Activated CD8-positive, alpha-beta memory T cell treated with anti-CD3 and anti-CD28 coated beads for 48 hours (primary cell): ENCODE measurements at places on chromosomes 5 and 9.

GRCh38 chr9:98873951-98874371 is 66.5 kb downstream of the GALNT12 start:
- DNase-seq = no peak

DNA sequence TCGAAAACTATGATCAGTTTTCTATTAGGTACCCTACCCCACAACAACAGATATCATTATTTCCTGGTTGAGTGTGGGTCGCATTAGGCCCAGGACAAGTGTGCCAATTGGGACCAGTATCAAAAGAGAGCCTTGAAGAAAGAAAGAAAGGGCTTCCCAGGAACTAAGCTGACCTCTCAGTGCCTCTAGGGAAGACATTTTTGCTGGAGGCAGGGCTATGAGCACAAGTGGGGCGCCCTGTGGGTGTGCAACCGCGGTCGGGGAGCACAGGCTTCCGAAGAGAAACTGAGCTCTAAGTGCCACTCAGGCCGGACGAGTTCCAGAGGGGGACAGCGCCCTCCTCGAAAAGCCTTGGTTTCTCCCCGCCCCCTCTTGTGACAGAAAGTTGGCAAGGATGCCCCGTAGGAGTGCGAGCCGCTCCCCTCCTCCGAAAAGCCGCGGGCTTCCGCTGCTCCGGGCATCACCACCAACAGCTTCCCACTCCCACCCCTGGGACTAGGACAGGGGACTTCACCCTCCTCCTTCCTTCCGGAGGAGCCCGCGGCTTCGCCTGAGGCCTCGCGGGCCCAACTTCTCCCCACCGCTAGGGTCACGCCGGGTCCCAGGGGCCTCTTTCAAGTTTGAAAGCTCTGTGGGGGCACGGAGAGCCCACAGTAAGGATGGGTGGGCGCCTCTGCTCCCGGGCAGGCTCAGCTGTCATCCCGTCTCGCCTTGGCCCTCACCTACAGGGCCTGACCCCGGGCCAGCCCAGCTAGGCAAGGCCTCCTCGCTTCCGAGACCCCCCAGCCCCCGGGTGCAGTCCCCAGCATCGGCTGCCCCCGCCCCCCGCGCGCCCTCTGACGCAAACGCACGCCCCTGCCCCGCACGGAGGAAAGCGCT is 2.0 kb downstream of the NR2F1-AS1 start:
- no peak for DNase-seq

DNA sequence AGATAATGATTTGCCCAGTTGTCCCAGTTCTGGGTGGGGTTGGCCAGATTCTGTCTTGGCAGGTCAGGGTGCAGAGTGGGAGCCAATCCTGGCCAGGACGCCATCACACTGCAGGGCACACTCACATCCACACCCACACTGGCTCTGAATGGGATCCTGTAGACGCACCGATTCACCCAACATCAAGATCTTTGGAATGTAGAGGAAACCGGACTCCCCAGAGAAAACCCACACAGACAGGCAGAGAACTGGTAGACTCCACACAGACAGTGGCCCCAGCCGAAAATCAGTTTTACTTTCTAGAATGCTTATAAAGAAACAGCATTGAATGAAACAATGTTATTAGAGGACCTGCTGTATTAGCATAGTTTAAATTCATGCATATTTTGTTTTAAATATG is 343.1 kb upstream of the DAB2 start:
- DNase-seq = no peak

- no peak for DNase-seq
Observed at GRCh38 chr5:90888511-90889324, 330.1 kb downstream of the ADGRV1 start.

- no peak for DNase-seq
Observed at GRCh38 chr9:35691334-35691650, 1.6 kb upstream of the TPM2 start.

- DNase-seq = no peak
Observed at GRCh38 chr9:120723565-120723964, 9.3 kb upstream of the MEGF9 start.

GRCh38 chr5:31478901-31479300 is 53.0 kb downstream of the DROSHA start:
- DNase-seq = no peak

DNA sequence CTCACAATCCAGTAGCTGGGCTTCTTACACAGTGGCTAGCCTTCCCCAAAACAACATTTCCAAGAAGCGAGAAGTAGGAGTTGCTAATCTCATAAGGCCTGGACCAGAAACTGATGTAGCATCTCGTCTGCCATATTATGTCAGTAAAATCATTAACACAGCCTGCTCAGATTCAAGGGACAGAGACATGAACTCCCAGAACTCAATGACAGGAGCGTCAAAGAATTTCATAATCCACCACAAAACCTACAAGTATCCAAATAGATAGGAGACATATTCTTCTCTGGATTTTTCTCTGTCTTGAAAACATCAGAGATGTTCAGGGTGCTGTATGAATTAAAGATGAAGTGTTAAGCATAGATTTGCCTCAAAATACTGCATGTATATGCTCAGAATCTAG is 457.6 kb upstream of the ACTBL2 start:
- no peak for DNase-seq

GRCh38 chr9:15578714-15579113 is 25.9 kb downstream of the CCDC171 start:
- no peak for DNase-seq

DNA sequence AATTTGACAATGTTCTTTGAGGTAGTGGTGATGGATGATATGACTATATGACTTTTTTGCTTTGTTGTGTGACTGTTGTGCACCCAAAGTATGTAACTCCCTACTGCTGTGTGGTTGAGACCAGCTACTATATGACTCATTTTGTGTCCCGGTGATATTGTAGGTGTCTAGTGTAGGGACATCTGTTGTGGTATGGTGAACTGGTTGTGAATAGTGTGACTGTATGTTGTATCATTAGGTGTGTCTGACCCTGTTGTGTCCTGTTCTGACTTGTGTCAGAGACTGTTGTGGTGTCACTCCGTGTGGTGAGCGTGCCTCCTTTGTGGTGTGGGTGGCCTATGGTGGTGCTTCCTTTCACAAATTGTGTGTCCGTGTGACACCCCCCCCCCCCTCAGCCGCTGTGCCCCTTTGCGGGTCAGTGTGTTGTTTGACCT is 11.2 kb upstream of the CXXC5 start:
- no peak for DNase-seq

GRCh38 chr5:17846496-17846895 is 212.2 kb downstream of the TAF11L14 start:
- DNase-seq = no peak

DNA sequence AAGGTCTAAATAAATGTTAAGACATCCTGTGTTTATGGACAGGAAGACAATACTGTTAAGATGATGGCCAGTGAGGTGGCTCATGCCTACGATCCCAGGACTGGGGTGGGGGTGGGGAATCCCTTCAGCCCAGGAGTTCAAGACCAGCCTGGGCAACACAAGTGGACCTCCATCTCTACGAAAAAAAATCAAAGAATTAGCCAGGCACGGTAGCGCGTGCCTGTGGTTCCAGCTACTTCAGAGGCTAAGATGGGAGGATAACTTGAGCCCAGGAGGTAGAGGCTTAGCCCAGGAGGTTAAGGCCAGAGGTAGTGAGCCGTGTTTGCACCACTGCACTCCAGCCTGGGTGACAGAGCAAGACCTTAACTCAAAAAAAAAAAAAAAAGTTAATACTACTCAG is 5.3 kb downstream of the ROR2 start:
- no peak for DNase-seq

- no peak for DNase-seq
Observed at GRCh38 chr5:111584651-111585050, 72.3 kb upstream of the STARD4 start.

- no peak for DNase-seq
Observed at GRCh38 chr5:142219146-142219545, 105.7 kb downstream of the SPRY4 start.

- DNase-seq = no peak
Observed at GRCh38 chr5:167479779-167480178, 811.7 kb upstream of the WWC1 start.

DNA sequence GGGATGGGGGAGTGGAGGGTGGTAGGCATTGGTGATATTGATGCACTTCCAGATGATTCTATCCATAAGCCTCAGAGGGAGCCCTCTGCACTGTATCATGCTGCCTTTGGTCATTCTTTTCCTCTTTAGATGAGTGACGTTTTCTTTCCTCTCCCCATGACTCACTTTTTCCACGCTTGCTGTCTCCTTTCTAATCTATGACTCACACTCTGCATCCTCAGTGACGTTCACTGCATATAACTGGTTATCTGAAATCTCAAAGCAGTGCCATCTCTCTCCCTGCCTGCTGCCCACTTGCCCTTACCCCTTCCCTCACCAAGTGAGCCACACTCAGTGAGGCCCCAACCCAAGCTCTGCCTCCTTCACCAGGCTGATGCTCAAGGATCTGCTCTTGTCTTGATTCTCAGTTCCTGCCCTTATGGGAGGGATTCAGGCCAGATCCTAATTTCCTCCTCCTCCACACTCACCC is 31.6 kb downstream of the PTGS1 start:
- peak; percentile 51 for DNase-seq

DNA sequence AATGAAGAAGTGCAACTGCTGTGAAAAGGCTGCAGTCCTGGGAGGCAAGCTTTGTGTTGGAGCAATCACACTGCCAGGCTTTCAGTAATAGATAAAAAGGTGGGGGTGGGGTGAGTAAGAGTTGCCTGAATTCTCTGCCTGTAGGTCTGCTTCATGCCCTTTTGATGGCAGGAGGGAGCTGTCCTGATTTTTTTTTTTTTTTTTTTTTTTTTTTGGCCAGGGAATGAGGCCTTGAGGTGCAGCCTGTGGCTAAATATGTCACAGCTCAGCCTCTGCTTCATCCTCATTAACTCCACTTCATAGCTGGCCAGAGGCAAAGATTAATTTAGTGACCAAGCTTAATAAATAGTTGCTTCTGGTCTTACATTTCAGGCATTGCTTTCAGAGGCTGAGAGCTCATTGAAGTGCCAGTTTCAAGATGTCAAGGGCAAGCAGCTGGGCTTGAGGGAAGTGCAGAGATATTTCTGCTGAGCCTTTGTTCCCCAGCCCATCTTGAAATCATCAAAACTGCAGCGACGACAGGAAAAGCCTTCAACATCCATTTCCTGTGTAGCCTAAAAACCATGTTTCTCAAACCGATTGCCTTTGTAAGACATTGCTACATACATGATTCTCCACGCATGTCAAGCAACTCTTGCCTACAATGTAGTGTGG is 134.7 kb downstream of the MACIR start:
- DNase-seq = no peak

GRCh38 chr9:76378367-76379073 is 15.7 kb downstream of the RFK start:
- DNase-seq = no peak

DNA sequence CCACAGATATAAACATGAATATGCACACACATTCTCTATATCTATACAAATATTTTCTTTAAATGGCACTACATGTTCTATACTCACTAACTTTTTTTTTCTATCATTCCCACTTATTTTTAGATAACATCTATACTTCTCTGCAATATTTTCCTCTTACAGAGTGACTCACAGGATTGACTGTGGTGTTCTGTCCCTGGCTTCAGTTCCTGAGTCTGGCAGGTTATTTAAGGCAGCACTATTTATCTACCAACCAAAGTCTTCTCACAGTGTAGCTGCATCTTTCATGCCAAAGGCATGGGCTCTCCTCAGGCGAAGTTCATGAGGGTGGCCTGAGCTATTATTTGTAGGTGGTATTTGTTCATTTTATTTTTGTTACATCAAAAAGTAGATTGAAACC is 409.0 kb downstream of the PRR16 start:
- DNase-seq = no peak

- DNase-seq = no peak
Observed at GRCh38 chr9:135608294-135608998, 30.9 kb downstream of the GLT6D1 start.

DNA sequence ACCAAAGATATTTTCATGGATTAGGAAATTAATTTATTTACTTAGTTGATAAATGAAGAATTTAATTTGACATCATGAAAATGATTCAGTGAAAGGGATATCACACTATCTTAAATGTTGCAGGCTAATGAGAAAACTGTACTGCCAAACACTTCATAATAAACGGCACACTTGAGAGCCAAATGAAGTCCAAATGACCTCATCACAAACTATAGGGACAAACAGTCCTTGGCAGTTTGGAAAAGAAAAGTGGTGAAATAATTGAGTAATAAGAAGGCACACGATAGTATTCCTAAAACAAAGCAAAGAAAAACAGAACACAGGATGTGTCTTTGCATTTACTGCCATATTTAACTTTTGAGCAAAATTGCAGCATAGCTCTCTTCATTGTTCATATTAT is 116.9 kb upstream of the TLR4 start:
- no peak for DNase-seq

DNA sequence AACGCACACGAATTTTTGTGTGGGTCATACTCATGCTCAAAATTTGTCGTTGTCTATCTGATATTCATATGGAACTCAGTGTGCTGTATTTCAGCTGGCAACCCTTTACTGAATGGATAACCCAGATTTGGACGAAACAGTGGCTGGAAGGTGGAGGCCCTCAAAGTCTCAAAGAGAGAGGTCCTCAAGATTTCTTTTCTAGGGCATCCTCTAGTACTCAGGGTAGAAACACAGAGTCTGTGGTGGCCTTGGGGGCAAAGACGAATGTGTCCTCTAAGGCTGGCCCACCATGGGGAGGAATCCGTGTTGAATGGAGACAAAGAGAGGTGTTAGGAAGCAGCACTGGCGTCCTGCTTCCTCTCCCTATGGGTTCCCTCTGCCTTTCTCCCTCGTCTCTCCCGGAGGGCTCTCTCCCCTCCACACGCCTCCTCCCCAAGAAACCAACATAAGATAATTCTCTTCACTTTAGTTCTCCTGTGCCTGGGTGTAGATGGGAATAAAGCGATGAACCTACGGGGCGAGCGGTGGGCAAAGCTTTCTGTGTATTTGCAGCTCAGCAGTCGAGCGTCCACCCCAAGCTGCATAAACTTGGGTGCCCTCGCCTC is 333.7 kb downstream of the CWC27 start:
- DNase-seq = no peak

- no peak for DNase-seq
Observed at GRCh38 chr5:37568893-37569292, 189.8 kb downstream of the WDR70 start.

GRCh38 chr9:28853477-28853876 is 1280.2 kb upstream of the C9orf72 start:
- no peak for DNase-seq

GRCh38 chr5:3996707-3997336 is 401.2 kb downstream of the IRX1 start:
- DNase-seq = no peak
